ENCODE measurements at places on chromosomes 3 and 15.

DNA sequence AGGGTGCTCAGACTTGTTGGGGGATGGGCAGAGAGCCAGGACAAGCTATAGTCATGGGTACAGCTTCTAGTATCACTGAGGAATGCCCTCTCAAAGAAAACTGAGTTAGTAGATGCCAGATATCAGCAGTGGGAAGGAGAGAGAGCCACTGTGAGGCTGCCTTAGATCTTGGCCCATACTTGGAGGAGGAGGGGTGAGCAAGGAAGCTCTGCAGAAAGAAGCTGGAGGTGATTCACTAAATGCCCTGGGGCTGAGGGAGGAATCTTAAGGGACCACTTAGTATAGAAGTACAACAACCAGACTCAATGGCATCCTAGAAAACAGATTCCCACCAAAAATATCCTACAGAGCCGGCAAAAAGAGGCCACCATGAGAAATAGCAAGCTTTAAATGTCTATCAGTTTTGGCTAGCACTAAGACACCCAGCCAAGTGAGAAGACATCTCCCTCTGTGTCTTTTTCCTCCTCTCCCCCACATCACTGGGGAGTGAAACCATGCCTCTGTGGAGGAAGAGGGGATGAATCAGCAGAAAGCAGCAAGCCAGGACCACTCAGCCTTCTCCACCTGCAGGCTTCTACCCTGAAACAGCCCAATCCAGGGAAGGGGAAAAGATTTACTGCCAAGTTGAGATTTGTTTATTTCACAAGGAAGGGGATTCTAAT is 282.5 kb upstream of the STT3B start:
- DNase-seq: no peak

GRCh38 chr3:123568034-123568433 is 16.8 kb downstream of the HACD2 start:
- no peak for DNase-seq

DNA sequence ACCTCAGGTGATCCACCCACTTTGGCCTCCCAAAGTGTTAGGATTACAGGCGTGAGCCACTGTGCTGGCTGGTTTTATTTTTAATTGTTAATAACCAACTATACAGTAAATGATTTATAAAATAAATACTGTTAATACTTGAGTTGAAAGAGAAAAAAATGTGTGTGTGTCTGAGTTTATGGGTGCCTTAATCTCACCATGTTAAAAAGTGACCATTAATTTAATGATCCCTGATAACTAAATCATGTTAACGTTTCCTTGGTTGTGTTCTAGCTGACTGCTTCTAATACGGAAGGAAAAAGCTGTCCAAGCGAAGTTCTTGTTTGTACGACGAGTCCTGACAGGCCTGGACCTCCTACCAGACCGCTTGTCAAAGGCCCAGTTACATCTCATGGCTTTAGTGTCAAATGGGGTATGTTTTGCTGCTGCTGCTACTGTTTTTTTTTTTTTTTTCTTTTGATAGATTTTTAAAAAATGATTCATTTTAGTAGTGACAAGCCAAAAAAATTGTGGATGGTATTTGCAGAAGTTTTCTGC is 113.5 kb downstream of the GHSR start:
- DNase-seq: no peak

- no peak for DNase-seq
Measured at GRCh38 chr3:134772591-134772990, 22.5 kb upstream of the EPHB1 start.
